T1000 (cell line): ENCODE measurements at places on chromosomes 12 and 14.

- DNase-seq: no peak
These were observed 82.0 kb upstream of the RASSF8 start for GRCh38 chr12:25876383-25877045.

DNA sequence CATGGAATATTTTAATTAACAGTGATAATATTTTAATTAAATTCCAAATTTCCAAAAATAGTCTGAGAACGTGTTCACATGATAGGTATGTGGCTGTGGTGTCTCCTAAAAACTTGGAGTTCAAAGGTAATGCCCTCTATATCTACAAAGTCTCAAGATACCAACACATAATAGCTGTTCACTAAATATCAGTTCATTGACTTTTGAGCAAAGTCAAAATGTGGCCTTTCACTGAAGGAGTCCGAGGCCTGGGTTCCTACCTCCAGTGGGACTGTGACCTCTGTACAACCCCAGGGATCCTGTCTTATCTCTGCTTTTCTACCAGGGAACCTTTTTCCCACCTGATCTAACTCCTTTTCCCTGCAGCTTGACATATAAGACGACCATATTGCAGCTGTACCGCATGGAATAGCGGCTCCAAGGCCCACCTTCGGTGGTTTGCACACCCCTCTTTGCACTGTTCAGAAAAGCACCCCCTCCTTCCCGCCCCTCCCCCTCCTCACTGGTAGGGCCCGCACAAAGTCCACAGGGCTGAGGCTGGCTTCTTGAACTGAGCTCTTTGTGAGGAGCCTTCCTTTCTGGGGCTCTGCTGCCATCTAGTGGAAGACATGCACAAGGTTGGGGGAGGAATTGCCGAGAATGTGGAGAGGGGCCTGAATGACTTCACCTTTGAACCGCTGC, 3.1 kb downstream of the CCND2 start:
- DNase-seq: peak; percentile 72

DNA sequence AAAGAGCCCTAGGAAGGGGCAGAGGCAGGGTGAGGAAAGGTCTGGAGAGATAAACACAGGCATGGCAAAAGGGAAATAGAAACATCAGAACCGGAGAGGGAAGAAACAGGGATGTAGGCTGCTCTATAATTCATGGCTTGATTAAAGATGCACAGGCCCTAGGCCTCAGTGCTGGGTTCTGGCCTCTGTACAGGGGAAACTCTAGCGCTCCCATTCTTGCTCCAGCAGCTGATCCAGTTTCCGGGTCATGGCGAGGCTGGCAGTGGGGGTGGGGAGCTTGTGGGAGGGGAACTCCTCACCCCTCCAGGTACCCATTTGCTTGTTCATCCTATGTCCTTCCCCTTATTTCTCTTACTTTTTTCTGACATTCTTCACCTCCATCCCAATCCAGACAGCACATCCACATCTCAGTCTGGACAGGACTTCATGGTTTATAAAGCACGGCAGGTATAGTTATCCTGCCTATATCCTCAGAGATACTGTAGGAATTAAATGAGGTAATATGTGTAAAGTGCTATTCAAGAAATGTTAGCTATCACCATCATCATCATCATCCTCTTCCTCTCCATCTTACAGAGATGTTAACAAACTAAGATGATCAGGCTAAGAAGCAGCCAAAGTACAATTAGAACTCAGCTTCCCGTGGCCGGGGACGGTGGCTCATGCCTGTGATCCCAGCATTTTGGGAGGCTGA, 8.0 kb upstream of the GPR84 start:
- no peak for DNase-seq

DNA sequence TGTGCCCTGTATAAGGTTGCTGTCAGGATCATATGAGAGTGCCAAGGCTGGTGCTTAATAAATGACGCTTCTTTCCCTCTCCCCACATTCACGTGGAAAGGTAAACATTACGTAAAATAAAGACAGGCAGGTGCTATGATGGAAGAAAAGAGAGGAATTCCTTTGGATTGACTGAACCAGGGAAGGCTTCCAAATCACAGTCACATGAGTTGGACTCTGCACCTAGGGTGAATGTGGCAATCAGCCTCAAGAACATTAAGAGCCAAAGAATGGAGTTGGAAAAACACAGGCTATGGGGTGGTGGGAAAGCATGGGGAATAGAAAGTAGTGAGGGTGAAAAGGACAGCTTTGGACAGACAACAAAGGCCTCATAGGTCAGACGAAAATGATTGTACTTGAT, 473.1 kb downstream of the VRK1 start:
- DNase-seq: no peak

DNA sequence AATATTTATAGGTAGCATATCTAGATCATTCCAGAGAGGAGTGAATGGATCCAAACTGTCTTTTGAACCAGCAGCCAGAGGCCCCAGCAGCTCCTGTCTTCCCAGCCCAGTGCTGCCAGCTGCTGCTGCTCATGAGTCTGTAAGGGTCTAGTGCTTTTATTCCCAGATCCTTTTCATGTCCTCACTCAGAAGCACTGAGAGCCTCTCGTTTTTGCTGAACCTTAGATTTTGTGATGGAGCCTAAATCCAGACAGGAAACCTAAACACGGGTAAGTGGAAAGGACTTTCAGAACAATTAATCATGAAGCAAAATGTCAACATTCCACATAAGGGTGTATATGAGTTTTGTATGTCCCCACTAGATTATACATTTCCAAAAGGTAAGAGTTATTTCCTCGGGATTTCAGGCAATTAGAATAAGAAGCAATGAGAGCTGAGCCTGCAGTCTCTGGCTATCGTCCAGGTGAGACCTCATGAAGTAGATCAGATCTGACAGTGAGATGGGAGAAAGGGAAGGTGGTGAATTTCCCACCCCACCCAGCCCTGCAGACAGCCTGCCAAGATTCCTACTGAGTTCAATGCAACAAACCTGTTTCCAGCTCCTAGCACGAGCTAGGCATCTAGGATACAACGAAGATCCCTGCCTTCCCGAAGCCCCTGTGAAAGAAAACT, 84.4 kb downstream of the NINJ2 start:
- DNase-seq: no peak

DNA sequence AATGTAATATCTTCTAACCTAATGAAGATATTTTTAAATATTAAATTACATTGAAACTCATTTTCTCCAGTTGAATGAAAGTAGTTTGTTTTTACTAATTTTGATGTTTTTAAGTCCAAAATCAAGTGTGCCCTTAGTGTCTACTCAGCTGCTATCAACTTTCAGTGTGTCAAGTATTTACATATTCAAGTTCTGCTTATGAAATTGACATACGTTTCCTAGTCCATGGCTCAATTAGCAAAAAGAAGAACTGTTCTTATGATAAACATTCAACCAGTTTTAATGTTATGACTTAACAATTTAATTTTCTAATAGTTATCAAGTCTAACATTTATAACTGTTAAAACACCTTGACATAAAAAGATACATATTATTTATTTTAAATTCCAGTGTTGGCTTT, 137.1 kb downstream of the DUSP6 start:
- DNase-seq: no peak

GRCh38 chr14:81323093-81323492, 77.0 kb downstream of the STON2 start:
- no peak for DNase-seq

- no peak for DNase-seq
These were observed 275.3 kb downstream of the CCER1 start for GRCh38 chr12:90679674-90680073.

GRCh38 chr12:100935929-100936328, 141.4 kb downstream of the ANO4 start:
- DNase-seq: no peak

- no peak for DNase-seq
These were observed 6.1 kb downstream of the PTPN6 start for GRCh38 chr12:6957151-6957701.

- no peak for DNase-seq
These were observed 4.6 kb downstream of the BTG1 start for GRCh38 chr12:92140896-92141536.

DNA sequence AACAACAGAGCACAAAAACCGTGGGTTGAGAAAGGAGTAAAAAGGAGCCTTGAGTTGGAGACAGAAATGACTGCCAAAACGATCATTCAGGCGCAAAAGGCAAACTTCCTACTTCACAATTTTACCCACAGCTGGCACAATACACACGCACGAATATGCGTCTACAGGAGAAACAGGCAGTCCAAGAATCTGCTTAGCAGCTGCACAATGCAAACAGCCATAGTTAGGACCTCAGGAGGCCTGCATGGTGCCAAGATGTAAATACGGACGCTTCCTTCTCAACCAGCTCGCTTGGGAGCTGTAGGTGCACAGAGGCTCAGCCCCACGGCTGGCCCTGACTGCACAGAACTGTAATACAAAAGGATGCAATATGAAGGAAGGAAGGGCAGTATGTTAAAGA, 250.1 kb upstream of the CAND1 start:
- no peak for DNase-seq

GRCh38 chr12:109592195-109592904, 18.8 kb downstream of the MVK start:
- no peak for DNase-seq

GRCh38 chr14:80387563-80387981, 176.3 kb upstream of the DIO2 start:
- DNase-seq: no peak

- DNase-seq: no peak
These were observed 42.1 kb downstream of the TSPAN9 start for GRCh38 chr12:3119192-3119755.

DNA sequence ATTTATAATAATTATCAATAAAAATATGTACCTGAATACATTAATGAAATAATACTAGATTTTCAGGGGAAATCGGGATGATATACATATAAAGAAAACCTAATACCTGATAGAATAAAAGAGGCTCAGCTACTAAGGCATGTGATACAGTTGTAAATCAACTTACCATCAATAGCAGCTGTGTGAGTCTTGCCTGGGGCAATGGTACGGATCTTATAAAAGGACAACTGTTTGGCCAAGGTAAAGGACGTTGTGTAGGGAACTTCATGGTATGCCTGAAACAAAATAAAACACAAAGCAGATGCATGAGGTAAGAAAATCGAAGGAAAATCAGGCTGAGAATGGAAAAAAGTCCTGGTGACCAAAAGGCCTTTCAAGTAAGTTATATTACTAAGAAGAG, 25.4 kb downstream of the NEK9 start:
- no peak for DNase-seq

GRCh38 chr12:71558445-71558844, 105.2 kb downstream of the ZFC3H1 start:
- DNase-seq: no peak

DNA sequence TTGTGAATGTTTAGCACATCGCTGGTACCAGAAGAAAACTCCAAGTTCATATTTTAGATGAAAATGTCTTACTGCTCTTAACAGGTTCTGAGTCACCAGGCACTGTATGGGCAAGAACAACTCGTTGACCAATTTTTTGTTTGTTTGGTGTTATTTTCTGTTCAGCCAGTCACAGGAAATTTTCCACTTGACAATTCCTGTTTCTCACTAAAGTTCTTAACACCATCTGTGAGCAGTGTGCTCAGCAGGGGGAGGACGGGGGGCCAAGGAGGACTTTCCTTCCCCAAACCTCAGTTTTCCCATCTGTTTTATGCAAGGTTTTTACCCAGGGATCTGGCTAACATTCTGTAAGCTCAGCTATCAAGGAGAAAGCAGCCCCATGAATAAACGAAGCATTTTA, 3.0 kb downstream of the NUAK1 start:
- DNase-seq: no peak

DNA sequence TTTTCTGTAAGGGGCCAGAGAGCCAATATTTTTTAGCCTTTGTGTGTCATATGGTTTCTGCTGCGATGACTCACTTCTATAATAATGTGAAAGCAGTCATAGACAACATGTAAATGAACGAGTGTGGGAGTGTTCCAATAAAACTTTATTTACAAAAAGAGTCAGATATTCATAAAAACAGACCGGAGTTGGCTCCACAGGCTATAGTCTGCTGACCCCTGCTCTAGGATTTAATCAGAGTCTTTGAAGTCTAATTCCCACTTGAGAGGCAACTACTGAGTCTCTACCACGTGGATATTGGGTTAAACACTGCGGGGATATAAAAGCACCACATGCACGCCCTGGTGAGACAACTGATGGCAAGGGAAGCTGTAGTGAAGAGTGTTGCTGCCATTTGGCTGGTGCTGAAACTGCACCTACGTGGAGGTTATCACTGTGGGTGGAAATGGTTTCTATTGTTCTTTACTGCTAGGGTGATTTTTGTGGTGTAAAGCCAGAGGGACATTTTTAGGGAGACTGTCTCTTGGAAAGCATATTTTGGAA, 3.6 kb upstream of the NINJ2 start:
- no peak for DNase-seq

DNA sequence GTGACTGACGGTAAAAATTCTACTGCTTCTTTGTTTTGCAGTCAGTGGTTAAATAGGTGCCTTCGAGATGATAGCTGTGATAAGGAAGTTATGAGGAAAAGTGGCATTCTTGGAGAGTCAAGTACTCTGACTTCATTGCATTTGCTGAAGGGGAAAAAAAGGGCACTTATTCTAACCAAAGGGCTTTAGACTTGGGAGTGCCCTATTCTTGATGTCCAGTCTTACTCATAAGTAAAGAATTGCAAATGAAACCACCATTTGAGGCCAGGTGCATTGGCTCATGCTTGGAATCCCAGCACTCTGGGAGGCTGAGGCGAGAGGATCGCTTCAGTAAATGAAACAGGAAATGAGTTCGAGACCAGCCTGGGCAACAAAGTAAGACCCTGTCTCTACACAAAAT, 40.3 kb downstream of the BRAP start:
- DNase-seq: no peak

GRCh38 chr12:81499809-81500208, 259.3 kb downstream of the PPFIA2 start:
- no peak for DNase-seq

- DNase-seq: no peak
These were observed 59.3 kb upstream of the KCNA5 start for GRCh38 chr12:4984344-4984743.

GRCh38 chr12:62192180-62192902, 67.9 kb upstream of the USP15 start:
- DNase-seq: peak; percentile 76

DNA sequence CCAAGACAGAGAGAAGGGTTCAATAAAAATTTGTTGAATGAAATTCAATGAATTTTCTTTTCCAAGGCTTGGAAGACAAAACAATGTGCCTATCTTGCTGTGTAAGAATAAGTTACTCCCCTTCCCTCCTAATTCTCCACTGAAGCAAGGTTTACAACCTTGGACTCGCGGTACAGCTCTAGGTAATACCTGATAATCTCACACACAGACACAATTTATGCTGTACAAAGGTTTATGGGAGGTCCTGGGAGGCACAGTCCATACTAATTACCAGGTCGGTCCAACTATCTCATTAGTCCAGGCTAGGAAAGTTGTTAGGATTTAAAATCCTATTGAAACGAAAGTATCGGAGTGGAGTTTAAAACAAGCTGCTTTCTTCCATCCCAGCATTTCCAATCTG, 42.6 kb downstream of the NELL2 start:
- no peak for DNase-seq

- DNase-seq: no peak
These were observed 139.5 kb upstream of the AEBP2 start for GRCh38 chr12:19299765-19300164.

GRCh38 chr14:67934087-67934486, 114.5 kb downstream of the RAD51B start:
- DNase-seq: no peak

- DNase-seq: no peak
These were observed 3.2 kb downstream of the PPP1R1A start for GRCh38 chr12:54585243-54585642.

- DNase-seq: no peak
These were observed 115.4 kb downstream of the GLT1D1 start for GRCh38 chr12:128968668-128969067.

- no peak for DNase-seq
These were observed 8.9 kb upstream of the WNT5B start for GRCh38 chr12:1620092-1620491.
